Inflammatory macrophage treated with lipopolysaccharide for 1 hour (primary cell): ENCODE measurements at places on chromosomes 16 and 17.

DNA sequence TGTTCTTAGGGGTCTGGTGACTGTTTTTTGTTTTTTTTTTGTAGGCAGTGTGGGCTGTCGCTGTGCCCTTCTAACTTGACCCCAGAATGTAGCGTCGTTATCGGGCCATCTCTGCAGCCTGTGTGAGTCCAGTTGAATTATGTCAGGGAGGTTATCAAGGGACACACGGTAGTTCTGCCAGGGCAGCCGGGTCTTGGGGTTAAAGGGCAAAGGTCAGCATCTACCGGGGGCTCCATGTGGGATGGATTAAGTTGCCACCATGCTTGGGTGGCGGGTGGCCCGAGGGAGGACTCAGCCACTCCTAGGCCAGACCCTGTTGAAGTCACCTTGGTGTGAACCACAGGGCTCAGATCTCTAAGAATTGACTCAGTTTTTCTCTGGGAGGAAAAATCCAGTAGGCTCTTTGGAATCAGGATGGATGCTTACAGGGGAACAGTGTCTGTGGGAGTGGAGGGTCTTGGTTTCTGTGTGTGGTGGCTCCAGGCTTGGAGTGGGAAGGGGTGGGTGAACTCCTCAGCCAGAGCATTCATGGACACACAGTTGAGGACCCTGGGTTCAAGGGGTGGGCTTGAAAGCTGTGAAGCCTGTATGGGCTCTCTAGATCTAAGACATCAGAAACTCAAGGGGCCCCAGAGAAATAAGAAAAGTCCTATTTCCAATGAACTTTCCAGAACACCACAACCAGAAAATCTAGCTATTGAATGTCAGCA, 191.7 kb downstream of the IRF8 start:
- DNase-seq, result no peak

DNA sequence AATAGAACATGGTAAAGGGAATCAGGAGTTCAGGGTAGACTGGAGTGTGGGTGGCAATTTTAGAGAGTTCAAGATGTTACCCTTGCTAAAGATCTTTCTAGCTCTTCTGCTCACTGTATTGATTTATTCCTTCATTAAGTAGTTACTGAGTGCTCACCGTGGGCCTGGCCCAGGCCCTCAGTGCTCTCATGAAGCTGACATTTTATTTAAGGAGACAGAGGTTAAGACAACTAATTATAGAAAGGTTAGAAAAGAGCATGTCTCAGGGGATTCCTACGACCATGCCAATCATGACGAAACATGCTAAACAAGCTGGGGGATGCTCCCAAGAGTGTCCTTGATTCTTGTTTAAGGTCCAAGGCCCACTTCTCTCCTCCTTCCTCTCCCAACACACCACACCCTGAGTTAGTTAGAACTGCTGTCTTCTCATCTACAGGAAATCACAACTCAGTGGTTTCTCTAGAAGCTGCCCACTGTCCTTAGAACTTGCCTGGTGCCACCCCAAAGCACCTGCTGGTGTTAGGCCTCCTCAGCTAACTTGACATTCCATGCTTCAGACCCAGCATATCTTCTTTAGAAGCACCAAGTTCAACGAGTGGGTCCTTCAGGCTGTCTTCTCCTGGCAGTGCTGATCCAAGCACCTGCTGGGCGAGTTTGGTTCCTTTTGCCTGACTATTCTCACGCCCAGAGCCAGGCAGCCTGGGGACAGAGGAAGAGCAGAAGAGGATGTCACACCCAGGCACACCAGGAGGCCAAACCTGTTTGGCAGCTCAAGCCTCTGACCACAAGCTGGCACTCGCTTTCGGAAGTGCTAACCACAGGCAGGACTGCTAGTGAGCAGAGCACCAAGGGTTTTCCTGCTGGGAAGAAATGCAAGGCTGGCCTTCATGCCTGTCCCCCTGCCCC, 79.0 kb downstream of the GAS7 start:
- DNase-seq, result peak; percentile 25

- no peak for DNase-seq
Measured at GRCh38 chr16:49854796-49855203, 1.1 kb downstream of the ZNF423 start.

- DNase-seq, result peak; percentile 70
Measured at GRCh38 chr16:1723450-1724147, 17.6 kb downstream of the MAPK8IP3 start.
